NCI-H1417 treated with DMSO at 0.1 percent for 48 hours (cell line): ENCODE measurements at places on chromosomes 7 and 10.

- DNase-seq: no peak
Measured at GRCh38 chr10:122492999-122493481, 31.7 kb downstream of the HTRA1 start.

DNA sequence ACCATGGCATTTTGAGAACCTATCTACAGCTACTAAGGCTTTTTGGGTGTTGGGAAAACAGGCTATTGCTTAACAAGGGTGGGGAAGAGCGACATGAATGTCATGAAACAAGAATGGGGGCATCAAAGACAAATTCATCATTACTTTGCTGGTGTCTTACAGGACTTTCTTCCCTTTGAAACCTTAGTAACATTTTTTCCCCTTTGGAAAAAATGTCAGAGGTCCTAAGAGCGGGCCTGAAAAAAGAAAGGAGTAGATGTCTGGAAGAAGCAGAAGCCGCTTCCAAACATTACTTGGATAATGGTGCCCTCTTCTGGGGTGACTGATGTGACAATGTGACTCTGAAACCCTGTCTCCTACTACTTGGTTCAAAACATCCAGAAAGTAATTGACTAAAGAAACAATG lies 3.8 kb upstream of the DDX50 start:
- no peak for DNase-seq

- DNase-seq: no peak
Measured at GRCh38 chr10:48490571-48490940, 114.3 kb downstream of the ARHGAP22 start.

GRCh38 chr10:30284865-30285594 lies 64.0 kb downstream of the MTPAP start:
- no peak for DNase-seq

DNA sequence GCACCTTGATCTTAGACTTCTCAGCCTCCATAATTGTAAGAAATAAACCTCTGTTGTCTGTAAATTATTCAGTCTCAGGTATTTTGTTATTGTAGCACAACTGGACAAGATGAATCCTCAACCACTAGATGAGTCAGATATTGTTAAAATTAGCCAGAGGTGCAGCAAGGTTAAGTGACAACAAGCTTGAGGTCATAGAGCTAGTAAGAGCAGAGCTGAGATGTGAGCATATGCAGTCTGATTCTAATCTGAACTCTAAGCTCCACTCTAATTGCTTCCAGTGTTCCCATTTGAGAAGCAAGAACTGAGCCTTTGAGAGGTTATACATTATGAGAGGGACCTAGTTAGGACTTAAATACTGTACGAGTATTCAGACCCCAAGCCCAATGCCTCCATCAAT lies 93.1 kb downstream of the FZD1 start:
- no peak for DNase-seq

DNA sequence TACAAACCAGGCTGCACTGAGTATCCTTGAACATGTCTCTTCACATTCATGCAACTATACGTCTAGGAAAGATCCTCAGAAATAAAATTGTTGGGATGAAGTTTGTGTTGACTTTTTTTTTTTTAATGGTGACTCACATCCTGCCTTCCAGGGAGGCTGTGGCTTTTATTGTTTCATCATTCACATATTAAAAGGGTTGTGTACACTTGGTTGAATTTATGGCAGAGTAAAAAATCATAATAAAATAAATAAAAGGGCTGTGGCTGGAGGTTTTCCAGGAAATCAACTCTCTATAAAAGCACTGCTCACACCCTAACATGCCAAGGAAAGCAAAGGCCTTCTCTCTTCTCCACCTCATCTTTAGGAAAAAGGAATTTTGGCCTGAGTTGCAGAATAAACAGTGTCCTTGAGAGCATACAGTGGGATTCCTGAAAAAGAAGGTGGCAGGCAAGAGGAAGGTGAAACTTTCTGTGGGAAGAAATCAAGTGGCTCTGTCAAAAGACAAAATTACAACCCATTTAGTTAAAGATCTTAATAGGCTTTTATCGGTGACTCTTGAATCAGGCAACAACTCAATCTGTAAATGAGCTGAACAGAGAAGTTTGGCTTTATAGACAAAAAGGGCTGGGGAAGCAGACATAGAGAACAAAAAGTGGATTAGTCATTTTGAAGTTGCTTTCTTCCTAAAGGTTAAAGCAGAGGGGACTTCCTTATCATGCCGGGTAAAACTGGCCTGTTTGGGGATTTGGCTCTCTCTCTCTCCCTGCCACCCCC lies 41.6 kb upstream of the FHIP2A start:
- no peak for DNase-seq

- no peak for DNase-seq
Measured at GRCh38 chr7:17814058-17814457, 126.2 kb downstream of the SNX13 start.

- DNase-seq: no peak
Measured at GRCh38 chr7:116560021-116560970, 35.5 kb downstream of the CAV1 start.

DNA sequence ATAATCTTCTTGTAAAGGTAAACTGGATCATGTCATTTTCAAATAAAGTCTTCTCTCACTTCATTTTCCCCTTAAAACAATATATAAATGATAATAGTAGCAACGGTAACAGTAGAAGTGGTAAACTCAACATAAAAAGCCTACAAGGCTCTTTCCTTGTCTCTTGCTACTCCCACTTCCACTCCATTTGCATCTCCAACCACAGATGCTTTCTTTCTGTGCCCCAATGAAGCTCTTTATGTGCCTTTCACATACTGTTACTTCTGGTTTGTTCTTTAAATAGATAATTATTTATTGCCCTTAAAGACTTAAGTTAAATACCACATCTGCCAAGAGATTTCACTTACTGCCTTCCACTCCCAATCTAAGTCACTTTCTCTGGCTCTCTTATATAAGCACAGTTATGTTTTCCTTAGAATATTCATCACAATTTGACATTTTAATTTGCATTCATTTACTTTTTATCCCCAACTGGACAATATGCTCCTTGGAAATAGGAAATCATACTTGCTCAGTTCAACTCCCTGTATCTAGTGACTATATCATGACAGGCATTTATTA lies 149.9 kb downstream of the CRPPA start:
- DNase-seq: no peak

DNA sequence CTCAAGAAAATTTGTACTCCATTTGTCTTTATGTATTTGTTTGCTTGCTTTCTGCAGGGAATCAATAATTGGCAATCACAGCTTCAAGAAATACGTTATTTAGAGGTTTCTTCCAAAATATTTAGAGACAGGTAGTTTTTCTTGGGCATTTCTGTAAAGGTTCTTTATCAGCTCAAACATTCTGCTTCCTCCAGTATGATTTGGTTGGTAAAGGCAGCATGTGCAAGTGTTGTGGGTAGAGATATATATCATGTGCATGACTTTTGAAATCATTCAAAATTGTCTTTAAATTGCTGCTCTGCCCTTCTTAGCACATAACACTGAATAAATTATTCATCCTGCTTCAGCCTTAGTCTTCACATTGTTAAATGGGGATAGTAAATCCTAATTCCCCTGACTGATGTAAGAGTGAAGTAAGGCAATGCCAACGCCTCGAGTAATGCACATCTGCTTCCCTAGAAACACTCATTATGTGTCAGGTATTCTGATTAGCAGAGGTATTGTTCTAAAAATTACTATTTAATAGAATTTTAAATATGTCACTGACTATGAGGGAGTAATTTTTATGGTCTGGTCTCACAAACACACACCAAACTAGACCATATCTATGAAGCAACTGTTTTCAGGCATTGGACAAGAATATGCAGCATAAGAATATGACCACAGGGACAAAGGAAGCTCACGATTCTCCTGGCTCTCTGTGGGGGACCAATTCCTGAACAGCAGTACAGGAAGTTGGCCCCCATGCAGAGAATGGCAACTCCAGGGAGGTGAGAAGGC lies 77.3 kb upstream of the AKR1E2 start:
- DNase-seq: no peak

DNA sequence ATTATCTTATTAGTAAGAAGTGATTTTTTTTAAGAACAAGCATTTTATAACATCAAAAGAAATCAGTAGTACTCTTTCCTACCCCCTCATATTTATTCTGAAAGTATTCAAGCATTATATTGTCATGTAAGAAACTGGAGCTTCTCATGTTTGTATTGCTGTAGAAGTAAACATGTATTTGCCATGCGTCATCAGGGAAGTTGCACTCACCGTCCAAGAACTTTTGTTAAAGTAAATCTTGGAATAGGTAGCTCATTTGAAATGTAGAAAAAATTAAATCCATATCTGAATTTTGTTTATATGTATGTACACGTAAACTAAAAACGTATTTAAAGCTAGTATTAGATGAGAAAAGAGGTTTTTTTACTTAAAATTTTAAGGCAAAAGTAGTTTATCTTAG lies 96.8 kb downstream of the PTEN start:
- no peak for DNase-seq

- no peak for DNase-seq
Measured at GRCh38 chr10:944034-944831, 12.7 kb upstream of the LARP4B start.

GRCh38 chr10:22252801-22253579 lies 35.2 kb upstream of the EBLN1 start:
- DNase-seq: no peak

DNA sequence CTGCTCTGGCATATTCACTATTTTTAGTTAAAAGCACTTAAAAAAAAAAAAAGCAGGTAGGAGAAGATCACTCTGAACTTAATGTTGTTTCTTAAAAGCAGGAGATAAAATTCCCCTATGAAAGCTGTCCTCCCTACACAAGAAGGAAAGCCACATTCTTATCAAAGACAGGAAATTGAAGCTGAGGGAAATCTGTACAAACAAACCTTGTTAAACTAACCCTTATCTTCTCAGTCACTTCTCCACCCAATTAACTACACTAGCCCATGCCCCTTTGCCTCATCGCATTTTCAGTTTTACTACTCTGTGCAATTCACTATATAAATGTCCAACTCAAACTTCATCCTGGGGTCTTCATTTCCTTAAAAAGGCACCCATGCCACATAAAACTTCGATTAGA lies 2.7 kb upstream of the CDCA7L start:
- no peak for DNase-seq

DNA sequence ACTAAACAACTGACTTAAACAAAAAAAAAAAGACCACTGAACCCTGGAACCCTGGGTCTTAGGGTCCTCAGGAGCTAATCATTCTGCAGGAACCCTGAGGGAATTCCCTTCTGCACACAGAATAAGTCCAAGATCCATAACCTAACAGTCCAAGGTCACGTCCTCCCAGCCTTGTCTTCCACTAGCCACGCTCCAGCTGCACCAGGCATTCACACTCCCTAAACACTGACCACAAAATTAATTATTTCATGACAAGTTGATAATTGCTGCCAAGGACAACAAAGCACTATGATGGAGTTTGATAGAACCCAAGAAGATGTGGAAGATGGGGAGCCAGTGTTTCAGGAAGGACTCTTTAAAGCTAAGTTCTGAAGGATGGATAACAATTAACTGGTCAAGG lies 130.6 kb downstream of the SH3PXD2A start:
- DNase-seq: no peak

GRCh38 chr10:120555842-120556532 lies 99.0 kb downstream of the PLPP4 start:
- DNase-seq: no peak

GRCh38 chr7:66913118-66914037 lies 7.6 kb upstream of the TMEM248 start:
- DNase-seq: no peak

DNA sequence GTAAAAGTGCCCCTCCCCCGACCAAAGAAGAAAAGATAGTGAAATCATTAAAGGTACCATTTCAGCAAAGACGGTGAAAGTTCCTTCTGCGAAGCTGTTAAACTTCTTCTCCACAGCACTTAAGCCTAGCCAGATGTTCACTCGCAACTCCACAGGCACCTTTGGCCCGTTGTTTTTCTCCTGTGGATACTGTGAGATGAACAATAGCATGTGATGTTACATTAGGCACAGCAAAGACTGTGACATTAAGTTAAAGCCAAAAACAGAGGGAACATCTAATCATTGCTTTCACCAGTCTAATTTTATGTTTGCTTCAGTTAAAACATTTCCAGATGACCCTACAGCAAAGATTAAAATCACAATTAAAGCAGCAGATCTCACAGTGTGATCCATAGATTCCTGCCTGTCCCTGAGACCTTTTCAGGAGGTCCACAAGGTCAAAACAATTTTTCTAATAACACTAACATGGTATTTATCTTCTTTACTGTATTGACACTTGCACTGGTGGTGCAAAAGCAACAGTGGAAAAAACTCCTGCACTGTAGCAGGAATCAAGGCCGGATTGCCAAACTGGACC lies 112.5 kb downstream of the MYOF start:
- DNase-seq: no peak

GRCh38 chr7:39733881-39734632 lies 110.7 kb downstream of the RALA start:
- no peak for DNase-seq

DNA sequence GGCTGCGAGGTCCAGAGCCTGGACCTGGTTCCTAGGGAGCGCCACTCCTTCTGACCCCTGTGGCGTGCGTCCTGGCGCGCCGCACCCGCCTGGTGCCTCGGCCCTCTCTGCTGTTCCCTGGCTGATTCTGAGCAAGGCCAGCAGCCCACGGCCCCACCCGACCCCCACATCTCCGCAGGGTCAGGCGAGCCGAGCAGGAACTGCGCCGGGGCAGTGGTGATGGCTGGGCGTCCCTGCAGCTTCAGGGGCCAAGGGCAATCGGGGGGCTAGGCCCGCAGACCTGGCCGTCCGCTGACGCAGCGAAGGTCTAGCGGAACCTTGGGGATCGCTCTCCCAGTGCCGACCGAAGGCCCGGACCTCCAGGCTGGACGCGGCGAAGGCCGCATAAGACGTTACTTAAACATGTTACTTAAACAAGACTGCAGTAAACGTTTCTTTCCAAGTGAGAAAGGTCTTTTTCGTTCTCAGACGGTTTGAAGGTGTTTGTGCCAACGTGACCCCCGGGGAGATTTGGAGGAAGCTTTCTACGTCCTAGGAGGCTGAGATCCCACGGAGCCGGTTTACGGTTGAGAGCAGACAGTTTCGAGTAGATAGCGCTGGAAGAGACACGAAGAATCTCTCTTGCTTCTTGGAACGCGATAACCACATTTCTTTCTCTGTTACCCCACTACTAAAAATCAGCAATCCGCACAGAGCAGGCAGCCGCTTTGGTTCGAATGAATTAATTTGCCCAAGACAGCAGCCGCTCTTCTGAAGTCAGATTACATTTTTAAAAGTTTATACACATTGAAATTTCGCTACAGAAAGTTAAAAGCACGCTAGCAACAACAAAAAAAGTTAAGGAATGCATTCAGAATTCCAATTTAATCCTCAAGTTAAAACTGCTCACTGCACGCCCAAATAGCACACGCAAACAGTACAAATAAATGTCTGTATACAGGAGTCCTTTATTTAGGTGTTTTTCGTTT lies 4.9 kb upstream of the NKX2-3 start:
- no peak for DNase-seq

DNA sequence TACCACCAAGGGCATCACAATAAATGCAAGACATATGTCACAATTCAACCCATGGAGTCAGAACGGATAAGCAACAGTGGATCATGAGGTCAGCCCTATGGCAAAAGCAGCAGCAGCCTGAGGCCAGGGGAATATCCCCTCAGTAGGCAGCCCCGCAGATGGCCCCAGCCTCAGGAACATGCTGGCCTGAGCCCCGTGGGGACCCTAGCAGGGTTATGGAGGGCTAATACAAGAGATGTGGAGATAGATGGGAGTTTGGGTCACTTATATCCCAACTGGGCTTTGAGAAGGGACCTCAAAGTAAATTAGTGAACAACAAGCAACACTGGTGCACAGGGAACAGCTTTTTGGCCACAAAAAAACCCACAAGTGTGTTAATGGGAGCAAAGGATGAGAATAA lies 9.1 kb downstream of the TMEM72 start:
- no peak for DNase-seq

- DNase-seq: no peak
Measured at GRCh38 chr7:147182874-147183273, 1066.3 kb downstream of the CNTNAP2 start.

- no peak for DNase-seq
Measured at GRCh38 chr10:71433768-71434744, 37.3 kb downstream of the CDH23 start.
